ENCODE measurements at places on chromosomes 3 and 15.

- no peak for DNase-seq
Observed at GRCh38 chr15:92288755-92289154, 104.9 kb upstream of the ST8SIA2 start.

- no peak for DNase-seq
Observed at GRCh38 chr3:30858894-30859389, 35.5 kb downstream of the GADL1 start.

DNA sequence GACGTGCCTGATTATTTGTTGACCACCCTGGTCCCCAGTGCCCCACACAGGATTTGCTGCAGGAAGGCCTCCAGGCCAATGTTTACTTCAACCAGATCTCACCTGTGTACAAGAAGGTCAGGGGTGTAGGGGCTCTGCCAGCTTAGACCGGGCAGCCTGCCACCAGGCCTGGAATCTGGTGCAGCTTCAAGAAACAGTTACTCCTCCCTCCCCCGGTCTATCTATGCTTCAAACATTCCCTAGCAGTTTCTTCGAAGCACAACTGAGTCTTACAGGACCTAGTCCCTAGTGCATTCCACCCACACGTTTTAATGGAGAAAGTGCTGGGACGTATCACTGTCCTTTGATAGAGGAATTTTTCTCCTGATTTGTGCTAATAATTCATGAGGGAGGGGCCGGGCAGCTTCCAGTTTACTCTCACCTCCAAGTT lies 8.0 kb downstream of the SH3BP5 start:
- DNase-seq = peak; percentile 73

DNA sequence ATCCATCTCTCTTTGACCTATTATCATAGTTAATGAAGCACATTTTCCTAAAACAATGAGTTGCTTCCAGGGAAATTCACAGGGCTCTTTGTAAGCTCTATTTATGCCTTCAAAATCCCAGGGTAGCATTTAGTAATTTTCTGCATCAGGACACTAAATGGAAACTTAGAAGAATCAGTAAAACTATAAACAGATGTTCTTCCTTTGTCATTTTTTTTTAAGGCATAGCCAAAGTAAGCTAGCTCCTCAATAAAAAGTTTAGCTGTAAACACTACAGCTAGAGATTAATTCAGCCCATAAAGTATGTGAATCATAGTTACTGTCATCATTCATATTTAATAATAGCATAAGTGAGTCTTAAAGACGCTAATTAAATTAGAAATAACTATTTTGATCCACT lies 79.3 kb downstream of the RPL22L1 start:
- no peak for DNase-seq

DNA sequence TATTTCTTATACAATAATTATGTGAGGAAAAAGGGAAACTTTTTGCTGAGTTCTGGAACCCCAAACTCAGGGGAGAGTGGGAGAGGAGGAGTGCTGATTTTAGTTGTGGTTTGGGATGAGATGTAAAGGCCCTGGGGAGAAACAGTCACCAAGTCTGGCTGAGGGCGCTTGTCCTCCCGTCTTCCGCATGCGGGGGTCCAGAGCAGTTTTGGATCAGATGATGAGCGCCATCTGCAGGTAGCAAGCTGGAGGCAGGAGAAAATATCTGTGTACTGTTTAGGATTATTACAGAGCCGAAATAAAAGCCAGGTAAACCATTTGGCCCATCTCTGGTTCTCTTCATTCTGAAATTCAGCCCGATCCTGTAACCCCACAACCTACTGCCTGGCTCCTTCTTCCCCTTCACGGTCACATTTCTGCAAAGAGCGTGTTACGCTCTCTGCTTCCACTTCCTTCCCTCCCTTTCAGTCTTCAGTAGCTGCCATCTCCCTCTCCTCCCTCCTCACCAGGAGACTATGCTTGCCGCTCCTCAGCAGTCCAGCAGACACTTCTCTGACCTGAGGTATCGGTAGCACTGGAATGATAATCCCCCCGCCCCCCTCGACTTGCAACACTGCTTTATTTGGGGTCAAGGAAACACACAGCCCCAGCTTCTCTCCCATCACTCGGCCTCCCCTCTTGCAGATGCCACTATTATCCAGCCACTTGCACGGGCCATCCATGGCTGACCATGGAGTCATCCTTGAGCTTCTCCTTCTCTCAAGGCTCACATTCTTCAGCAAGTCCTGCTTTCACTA lies 1.4 kb upstream of the PARP14 start:
- peak; percentile 80 for DNase-seq

DNA sequence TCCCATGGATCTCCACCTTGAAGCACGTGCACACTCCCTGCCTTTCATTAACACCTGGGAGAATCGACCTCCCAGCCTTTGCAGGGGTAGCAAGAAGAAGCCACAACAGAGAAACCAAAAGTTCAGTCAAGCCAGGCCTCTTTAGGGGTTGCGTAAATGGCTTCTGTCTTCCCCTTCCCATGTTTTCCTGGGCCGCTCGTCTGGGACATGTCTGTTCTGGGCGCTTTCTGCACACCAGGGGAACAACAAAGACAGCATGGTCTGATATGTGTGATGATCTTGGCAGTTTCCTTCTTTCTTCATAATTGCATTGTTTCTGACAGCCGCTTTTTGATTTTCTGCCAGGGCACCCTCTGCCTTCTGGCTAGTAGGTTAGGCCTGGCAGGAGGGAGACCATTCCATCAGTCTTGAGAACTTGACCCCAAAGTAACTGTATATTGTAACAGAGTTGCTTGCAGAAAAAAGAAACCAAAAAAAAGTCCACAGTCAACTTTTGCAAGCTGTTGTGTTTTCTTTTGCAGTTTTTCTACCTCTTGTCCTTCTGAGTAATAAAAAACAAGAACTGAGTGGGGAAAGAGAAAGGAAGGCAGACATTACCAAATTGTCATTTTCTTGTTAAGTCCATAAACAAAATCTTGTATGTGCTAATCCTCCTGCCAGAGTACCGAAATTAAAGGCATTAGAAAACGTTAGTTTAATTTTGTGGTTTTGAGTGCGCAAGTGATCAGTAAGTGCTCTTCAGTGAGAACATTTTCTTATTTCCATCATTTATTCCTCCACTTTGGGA lies 56.0 kb upstream of the FURIN start:
- DNase-seq = no peak

DNA sequence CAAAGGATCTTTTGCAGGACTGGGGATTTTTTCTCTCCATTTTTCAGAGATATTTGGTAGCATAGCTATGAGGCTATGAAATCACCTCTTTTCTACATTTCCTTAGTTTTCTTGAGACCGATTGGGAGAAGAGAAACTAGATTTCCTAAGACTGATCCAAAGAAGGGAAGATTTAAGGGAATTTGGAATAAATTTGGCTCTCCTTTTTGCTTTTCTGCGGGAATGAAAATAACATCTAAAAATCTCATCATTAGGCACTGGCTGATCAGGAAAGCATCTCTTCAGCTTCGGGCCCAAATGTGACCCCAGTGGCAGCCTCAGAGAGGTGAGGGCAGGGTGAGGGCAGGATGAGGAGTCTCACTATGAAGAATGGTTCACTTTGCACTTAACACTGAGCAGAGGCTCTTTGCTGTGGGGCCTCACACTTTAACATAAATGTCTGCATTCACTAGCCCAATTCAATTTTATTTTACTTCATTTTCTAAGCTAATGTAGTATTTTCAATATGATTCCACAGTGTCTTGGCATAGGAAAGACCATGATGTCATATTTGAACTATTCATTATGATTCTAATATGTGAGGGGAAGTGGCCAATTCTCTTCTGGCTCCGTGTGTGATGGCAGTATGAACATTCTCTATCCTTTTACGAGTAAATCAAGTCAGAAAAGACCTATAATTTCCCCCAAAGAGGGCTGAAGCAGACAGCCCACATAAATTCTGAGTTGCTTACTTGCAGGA lies 193.2 kb downstream of the MEX3B start:
- no peak for DNase-seq

DNA sequence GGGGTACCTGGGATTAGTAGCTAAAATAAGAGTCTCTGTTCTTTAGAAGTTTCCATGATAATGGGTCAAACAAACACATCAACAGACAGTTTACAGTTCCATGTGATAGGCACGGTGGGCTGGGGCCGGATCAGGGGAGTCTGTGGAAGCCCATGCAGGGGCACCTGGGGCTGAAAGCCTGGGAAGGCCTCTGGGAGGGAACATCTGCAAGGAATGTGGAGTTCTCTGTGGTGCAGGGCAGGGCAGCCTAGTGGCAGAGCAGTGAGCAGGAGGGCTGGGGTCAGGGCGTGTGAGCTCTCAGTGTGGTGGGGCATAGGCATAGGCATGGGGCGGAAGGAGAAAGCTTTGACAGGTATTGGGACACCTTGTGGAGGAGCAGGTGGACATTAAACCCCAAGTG lies 207.7 kb upstream of the TRIM42 start:
- no peak for DNase-seq

DNA sequence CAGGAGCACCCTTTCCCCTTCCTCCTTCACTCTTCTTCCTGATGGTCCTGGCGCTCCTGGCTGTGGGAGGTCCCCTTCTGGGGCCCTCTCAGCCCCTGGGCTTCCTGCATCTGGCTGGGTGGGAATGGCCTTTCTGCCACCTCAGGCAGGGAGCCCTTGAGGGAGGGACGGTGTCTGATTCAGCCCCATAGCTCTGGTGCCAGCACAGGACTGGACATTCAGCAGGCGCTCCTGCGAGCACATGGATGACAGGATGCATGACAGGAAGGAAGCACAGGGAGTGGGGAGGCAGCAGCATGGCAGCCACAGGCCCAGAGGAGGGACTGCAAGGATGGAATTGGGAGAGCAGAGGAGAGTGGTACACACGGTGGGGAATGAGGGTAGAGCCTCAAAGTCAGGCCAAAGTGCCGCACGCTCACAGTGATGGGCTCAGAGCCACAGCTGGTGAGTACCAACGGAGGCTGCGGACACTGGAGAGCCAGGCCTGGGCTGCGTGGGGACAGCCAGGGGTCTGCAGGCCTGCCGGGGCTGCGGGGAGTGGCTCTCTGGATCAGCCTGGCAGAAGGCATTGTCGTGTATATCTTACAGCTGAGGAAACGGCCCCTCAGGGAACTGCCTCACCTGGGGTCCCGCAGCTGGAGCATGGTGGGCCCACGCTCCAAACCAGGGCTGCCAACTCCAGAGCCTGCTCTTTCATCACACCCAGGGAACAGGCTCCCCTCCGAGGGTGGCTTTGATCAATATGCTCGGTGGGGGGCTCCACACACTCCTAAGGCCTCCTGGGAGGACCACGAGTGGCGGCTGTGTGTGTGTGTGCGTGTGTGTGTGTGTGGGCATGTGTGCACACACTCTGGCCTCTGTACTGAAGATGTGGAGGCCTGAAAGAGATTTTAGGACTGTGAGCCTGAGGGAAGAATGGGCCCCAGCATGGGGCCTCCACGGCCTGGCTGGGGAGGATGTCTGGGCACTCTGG lies 51.4 kb upstream of the CTSH start:
- DNase-seq = no peak

DNA sequence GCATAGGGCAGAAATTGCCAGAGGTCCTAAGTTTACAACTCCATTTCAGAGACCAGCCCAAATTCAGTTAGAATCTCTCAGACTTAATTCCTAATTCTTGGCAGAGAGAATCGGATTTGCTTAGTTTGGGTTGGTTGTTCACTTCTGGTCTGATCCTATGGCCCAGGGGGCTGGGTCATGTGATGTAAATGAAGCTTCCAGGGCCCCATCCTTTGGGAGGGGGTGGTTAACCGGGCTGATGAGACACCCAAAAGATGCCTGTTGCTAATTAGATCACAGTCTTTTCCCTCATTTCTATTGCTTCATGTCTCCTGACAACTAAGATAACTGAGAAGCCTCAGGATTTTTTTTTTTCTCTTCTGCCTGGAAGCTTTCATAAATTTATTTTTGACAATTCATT lies 11.1 kb upstream of the ZNF620 start:
- no peak for DNase-seq

DNA sequence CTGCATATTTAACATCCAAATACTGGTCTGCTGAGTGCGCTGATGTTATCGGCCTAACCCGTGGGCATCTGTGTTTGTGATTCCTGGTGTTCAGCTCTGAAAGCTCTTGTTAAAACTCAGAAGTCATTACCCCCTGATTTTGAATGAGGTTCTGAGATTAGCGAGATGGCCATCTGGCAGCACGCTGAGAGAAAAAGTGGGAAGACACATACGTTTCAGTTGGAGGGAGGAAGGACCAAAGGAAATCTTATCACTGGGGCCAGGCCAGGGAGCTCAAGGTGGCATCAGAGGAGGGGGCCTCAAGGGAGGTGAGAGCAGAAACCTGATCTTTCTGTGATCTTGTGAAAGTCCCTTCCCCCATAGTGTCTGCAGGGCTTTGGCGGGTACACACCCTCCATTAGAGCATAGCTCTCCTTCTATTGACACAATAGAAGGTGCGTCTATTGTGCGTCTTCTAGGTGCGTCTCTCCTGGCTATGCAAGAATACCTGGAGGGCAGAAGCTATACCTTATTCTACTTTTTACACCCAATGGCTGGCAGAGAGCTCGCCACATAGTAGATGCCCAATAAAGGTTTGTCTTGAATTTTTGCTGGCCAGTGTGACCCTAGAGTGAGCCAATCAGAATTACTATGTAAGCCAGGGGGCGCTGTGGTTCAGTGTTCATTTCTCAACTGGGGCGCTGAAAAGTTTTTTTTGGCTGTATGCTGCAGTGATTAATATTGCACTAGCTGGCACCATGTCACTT lies 182.4 kb downstream of the SHQ1 start:
- peak; percentile 28 for DNase-seq

DNA sequence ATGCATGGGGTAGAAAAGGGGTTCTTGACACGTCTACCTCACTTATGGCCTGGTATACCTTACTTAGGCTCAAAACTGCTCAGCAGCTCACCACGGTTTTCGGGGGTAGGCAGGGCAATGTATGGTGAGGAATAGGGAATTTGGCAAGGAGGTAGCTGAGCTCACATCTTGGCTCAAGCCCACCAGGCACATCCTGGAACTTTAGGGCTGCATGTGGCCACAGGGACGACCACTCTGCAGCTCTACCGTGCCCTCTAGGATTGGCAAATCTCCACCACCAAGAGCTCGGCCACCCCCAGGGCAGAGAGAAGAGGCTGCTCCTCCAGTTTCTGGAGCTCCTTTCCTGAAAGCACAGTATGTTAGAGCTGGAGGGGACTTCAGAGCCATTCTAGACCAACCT lies 69.7 kb downstream of the MRPL46 start:
- no peak for DNase-seq

GRCh38 chr3:46261926-46262594 lies 19.8 kb downstream of the CCR3 start:
- no peak for DNase-seq

DNA sequence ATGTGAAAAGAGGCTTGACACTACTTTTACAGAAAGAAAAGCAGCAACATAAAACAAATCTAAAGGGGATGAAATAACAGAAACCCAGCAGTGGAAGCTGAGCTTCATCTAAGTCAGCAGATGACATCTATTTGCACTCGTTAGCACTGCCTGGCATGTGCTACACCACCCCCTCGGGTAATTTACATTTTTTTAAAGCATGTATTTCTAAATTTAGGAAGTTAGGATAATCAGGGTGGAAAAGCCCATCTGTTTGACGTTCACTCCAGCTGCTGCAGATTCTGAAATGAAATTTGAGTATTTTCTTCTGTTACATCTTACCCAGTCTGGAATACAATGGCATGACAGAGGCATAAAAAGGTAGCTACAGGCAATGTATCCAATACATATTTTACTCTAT lies 20.7 kb downstream of the IGSF11 start:
- DNase-seq = no peak

Data from right lobe of liver (tissue), 6 donors.